Renal pelvis (tissue), 12 donors: ENCODE measurements at places on chromosomes 4 and X. TPM values are rescaled to one million over a fixed set of nuclear protein-coding genes. Genes with fewer than 3 reads are reported as not detected.

DNA sequence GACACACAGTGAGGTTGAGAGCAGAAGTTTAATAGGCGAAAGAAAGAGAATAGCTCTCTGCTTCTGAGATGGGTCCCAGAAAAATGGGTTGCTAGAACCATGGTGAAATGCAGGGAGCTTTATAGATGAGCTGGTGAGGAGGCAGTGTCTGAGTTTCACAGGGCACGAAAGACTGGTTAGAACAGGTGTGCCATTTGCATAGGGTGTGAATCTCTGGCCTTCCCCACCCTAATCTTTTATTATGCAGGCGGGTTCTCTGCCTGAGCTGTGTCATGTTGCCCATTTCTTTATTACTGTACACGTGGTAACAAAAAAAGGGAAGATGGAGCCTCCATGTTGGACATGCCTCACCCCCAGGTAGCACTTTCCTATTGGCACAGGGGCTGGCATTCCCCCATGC lies 39.1 kb downstream of the FUNDC1 start:
- DNase-seq = no peak

DNA sequence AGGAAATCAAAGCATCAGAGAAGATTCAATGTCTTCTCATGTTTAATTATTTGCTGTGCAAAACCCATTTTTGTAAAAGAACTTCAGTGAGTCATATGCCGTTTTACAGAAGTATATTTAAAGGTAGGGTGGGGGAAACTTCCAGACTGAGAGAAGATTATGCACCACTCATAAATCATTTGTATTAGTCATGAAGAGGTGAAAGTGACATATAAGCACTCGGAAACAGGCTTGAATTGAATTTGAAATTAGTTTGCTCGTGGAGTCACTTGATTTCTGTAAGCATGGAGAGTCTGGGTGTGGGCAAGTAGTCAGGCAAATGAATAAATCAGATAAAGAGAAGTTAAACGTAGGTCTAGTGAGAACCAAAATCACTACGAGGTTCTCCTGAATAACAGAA lies 335.1 kb downstream of the ANK2 start:
- no peak for DNase-seq

- no peak for DNase-seq
Measured at GRCh38 chrX:2521092-2521926, 20.5 kb upstream of the DHRSX start.

- DNase-seq = no peak
Measured at GRCh38 chr4:150960079-150960478, 55.0 kb downstream of the LRBA start.

- no peak for DNase-seq
Measured at GRCh38 chr4:15689540-15689939, 7.9 kb downstream of the FAM200B start.

GRCh38 chr4:183144787-183145186 lies 45.7 kb downstream of the WWC2 start:
- DNase-seq = no peak

Gene RBM47
- 91.3 TPM for polyA plus RNA-seq

Gene MAGED4B
- 65.6 TPM for polyA plus RNA-seq

Gene PDGFC
- 66.7 TPM for polyA plus RNA-seq
